ENCODE measurements at places on chromosomes 2 and 18.
A peak's percentile ranks its signal among the peaks of the same experiment; 100 is the strongest.

GRCh38 chr2:70981866-70982810 lies 3.7 kb downstream of the ANKRD53 start:
- no peak for DNase-seq

DNA sequence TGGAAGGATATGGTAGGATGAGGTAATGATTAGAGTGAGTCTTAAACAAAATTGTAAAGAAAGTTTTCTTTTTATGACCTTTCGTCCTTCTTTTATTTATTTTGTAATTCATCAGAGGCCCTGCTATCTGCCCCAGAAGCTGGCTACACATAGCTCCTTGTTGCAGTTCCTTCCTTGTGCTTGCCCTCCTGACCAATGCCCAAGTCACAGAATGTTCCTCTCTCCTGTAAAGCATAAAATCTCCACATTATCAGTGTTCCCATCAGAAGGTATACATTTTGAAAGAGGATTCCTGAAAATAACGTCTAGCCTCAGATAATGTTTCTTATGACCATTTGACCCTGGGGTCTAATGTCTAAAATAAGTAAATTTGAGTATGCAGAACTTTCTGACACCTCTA lies 78.3 kb downstream of the RND3 start:
- no peak for DNase-seq

GRCh38 chr18:74116633-74117554 lies 30.7 kb downstream of the FBXO15 start:
- peak; percentile 38 for DNase-seq

DNA sequence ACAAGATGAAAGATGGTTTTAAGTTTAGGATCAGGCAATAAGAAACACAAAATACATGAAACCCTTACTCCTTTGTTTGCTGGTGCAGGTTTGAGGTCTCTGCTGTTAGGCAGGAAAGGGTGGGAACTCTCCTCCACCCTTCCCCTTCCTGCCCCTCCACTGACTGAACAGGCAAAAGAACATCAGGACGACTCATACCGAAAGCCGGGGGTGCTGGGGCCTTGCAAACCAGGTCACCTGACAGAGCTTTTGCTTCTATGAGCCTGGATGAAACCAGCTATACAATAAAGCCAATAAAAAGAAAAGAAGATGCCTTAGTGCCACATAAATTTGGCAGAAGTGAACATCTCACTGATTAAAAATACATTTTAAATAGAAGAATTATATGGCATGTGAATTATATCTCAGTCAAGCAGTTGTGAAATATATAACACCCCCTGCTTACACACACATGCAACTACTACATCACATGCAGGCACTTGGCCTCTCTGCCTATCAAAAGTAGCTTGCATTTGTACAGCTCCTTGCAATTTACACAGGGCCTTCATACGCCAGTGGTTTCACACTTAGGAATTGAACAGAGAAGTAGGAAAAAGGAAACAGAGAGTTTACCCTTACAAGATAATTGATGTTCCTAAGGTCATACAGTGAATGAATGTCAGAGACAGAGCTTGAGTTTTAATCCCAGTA lies 215.1 kb upstream of the TRIB2 start:
- no peak for DNase-seq

- DNase-seq, result no peak
Observed at GRCh38 chr2:213627054-213627710, 342.9 kb downstream of the SPAG16 start.

DNA sequence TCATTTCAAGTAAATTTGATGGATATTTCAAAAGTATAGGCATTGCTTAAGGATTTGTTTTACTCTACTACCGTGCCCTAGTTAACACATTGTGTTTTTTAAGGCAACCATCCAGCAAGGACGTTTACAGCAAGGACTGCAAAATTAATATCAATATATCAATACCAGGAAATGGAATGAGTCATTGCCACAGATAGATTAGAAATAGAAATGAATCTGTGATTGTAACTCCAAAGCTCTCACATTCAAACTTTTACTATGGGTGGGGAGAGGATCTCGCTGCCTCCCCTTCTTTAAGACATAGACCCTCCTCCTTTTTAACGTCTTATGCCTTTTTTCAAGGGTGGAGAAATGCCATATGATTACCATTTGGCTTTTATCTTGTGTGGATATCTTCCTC lies 3.8 kb downstream of the CD28 start:
- no peak for DNase-seq

DNA sequence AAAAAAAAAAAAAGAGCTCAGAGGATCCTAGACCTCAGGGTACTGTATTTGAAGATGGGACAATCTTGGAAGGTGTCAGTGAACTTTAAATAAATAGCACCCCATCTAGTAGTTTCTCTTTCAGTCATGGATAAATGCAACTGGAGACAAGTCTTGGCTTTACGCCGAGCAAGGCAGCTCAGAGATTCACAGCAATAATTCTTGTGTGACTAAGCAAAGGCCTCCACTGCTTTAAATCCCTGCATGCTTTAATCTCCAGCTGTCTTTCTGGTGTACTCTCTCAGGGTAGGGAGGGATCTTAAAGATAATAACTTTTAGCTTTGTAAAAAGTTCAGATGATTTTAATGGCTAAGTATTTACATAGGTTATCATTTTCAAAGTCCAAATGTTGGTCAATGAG lies 36.3 kb downstream of the NRXN1 start:
- peak; percentile 57 for DNase-seq

DNA sequence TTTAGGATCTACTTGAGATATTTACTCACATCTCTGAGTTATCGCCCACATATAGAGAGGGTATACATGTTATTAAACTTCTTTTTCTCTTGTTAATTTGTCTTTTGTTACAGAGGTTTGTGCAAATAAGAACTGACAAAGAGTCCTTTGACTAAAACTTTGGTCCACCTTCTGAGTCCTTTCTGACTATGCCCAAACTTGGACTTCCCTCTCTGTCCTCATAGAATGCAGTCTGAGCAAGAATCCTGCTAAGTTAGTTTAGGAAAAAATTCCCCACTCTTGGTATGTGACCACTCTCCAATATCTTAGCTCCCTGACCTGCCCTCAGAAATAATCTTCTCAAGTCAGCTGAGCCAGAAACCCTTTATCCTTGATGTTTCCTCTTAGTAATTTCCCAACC lies 257.5 kb upstream of the REG3G start:
- no peak for DNase-seq

GRCh38 chr2:131030478-131030971 lies 62.7 kb downstream of the FAM168B start:
- no peak for DNase-seq

DNA sequence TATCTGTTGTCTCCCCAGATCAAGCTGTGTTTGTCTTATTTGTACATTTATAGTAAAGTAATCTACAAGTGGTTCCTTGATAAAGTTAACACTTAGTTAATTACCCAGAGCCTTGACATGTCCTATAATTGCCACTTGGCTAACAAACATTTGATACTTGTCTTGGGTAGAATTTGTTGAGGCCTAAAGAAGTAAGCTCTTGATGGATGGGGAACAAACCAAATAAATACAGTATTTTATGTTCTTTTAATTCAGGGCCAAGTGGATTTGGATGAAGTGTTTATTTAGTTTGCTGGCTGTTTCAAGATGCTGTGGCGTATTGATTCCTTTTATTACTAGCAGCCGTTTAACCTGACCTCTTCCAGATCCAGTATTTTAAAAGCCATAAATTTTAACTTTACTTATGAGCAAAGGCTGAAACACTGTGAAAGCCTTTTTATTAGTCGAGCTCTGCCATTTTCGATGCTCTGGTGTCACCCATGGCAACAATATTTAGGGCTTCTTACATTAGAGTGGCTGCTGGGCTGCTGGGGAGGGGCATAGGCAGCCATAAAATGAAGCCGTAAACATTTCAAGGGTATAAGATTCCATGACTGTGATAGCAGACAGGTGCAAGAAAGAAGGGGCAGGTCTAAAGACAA lies 401.6 kb upstream of the NRP2 start:
- no peak for DNase-seq

DNA sequence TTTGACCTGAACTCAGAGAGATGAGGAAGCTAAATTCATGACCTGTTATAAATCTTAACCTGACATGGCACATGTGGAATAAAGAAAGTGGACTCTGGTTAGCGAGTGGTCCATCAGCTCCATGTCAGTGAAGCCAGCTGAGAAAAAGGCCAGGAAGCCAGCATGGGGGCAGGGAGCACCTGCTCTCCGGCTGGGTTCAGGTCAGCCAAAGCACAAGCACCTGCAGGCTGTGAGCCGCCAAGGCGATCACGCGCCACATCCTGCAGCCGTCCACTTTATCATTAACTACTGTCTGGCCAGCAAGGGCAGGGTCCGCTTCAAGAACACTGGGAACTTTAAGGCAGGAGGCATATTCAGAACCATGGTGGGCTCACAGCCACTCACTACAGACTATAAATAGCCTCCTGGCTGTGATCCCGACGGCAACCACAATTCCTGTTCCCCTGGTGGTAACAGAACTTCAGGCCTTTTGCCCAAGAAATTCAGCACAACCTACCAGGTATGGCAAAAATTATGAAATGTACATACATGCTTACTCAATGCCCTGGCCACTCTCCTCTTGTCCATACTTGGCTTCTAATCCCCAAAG lies 35.5 kb downstream of the ACVR1 start:
- peak; percentile 37 for DNase-seq

DNA sequence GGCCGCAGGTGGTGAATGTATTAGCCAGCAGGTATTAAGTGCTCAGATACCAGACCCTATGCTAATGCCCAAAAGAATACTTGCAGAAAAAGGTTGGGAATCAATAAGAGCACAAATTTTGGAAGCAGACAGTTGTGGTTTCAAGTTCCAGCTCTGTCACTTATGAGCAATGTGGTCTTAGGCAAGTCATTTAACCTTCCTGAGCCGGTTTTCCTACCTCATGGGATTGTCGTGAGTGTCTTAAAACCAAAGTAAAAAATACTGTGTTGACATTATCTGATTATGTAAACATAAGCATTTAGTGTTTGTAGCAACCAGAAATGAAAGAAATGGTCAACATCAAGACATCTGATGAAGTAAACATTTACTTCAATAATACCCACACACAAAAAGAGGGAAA lies 93.0 kb upstream of the CHST9 start:
- DNase-seq, result no peak

DNA sequence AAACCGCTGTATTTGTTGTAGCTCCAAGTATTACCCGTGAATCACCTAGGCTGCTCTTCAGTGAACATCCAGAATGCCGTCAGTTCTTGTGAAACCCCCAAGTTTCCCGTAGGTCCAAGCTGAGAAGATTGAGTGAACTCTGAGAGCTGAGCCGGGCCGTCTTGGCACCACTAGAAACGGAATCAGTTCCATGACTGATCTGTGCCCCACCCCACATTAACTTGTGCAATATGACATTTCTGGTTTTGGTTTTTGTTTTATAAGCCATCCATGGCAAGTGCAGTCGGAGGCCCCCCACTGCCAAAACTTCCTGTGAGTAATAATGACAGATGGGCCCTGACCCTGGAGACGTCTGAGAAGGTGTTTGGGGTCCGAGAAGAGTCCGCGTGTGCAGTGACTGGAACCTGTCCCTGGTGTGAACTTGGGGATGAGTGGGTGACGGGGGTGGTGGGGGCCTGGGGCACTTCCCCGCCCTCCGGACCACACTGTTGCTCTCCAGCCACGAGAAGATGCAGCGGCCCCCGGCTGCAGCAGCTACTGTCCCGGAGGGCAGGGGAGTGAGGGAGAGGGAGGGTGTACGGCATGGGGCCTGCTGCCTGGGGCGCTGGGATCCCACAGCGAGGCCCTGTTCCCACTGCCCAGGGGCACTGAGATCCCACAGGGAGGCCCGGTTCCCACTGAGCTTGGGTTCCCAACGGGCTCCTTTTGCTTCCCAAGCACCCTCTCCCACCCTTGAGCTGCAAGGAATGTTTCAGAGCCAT lies 26.5 kb downstream of the NFATC1 start:
- DNase-seq, result peak; percentile 64

- no peak for DNase-seq
Observed at GRCh38 chr2:231425811-231426703, 30.5 kb downstream of the B3GNT7 start.

DNA sequence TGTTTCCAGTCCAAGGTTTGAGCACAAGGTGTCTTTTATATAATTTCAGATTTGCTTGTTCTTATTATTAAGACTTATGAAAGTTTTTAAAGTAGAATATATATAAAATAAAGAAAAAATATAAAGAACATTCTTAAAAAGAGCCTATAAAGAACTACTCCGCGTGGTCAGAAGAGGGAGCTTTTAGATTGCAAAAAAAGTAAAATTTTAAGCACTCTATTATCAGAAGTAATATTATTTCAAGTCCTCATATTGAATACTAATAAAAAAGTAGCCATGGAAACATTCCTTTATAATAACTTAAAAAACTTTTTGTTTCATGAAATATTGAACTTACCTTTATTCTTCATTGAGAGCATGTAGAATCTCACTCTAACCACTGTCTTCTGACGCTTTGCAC lies 51.4 kb downstream of the LINC00305 start:
- peak; percentile 9 for DNase-seq

- no peak for DNase-seq
Observed at GRCh38 chr2:46367286-46367685, 70.1 kb downstream of the EPAS1 start.

- peak; percentile 8 for DNase-seq
Observed at GRCh38 chr2:170505631-170506275, 209.4 kb upstream of the SP5 start.

DNA sequence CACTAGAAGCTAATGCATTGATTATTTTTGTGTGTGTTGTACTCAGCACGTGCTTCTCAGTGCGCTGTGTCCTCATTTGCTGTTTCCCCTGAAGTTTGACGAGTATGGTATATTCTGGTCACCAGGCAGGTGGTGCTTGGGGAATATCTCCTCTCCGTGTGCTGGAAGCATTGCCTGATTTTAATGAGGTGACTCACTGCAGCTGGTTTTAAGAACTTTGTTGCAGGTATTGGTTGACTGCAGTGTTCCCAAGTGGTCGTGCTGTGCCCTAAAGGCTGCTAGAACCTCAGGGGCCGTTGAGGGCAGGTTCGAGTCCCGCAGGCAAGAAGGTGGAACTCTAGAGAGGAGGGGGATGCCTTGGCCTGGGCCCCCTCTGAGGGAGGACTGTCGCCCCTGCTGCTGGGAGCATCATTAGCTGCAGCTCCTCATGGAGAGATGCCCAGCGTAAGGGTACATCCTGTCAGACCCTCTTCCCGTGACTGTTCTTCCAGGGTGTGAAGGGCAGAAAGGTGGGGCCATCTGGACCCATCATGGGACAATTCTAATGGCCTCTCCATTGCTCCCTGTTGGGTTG lies 82.6 kb downstream of the AGAP1 start:
- DNase-seq, result no peak

DNA sequence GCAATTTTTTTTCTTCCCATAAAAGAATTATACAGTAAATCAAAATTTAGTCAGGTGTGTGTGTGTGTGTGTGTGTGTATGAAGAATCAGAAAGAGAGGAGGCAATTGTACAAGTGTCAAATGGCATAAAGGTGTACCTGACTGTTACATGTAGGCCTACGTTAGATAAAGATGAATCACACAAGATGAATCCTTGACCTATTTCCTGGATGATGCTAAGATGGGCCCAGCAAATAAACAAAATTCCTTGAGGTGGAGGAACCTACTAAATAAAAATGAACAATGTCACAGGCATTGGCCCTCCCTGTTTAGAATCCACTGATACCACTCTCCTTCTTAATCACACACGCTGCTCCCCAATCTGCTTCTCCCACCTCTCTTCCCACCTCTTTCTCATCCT lies 79.7 kb upstream of the LRATD1 start:
- DNase-seq, result no peak

GRCh38 chr2:67917332-67918054 lies 145.3 kb downstream of the C1D start:
- peak; percentile 99 for DNase-seq

- no peak for DNase-seq
Observed at GRCh38 chr2:223311889-223312680, 260.1 kb downstream of the KCNE4 start.
